ENCODE measurements at places on chromosomes 4 and X. TPM values are rescaled to one million over a fixed set of nuclear protein-coding genes. Genes with fewer than 3 reads are reported as not detected.

DNA sequence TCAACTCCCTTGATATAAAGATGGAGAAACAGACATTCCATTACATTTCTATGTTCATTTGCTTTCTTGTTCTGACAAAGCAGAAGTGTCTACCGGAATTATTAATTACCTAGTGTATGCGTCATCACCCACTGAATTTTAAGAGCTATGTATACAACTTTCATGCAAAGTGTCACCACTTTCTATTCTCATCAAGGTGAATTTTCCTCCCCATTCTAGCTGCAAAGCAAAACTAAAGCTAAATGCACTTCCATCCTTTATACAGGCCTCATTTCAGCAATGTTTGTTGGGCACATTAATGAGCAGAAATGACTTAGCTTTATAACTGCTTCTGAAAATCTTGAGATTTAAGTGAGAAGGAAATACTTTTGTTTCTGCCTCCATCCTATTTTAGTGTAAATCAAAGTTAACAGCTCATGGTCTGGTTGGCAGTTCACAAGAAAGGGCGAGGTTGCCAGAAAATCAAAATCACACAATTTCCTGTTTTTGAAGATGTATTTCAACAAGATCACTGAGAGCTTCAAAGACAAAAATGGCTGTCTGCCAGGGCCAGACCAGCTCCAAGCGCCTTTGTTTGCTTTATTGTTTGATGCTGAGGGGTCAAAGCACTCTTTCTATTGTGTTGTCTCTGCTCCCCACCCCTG, 7.2 kb upstream of the FAM9C start:
- H3K27me3 ChIP-seq = no peaks in the 10 kb centered on the region
- DNase-seq = no peak
- H3K27ac ChIP-seq = no peak overlapping the region
- H3K4me3 ChIP-seq = no peak overlapping the region
- no peaks in the 10 kb centered on the region for H3K4me1 ChIP-seq
- H3K36me3 ChIP-seq = no peaks in the 10 kb centered on the region

GRCh38 chr4:88012647-88013046, 5.2 kb downstream of the PKD2 start:
- H3K4me1 ChIP-seq = no peaks in the 10 kb centered on the region
- no peaks in the 10 kb centered on the region for H3K27me3 ChIP-seq
- H3K27ac ChIP-seq = no peak overlapping the region
- no peak overlapping the region for H3K4me3 ChIP-seq
- no peaks in the 10 kb centered on the region for H3K36me3 ChIP-seq

GRCh38 chr4:120754590-120754989, 167.9 kb downstream of the PRDM5 start:
- DNase-seq = no peak
- H3K36me3 ChIP-seq = no peaks in the 10 kb centered on the region
- H3K4me1 ChIP-seq = no peaks in the 10 kb centered on the region
- no peaks in the 10 kb centered on the region for H3K27me3 ChIP-seq
- H3K27ac ChIP-seq = no peak overlapping the region

GRCh38 chr4:137454767-137455166, 77.5 kb downstream of the PCDH18 start:
- H3K27me3 ChIP-seq = no peaks in the 10 kb centered on the region
- H3K27ac ChIP-seq = no peak overlapping the region
- no peaks in the 10 kb centered on the region for H3K4me1 ChIP-seq
- no peak overlapping the region for H3K4me3 ChIP-seq
- no peak for DNase-seq
- no peaks in the 10 kb centered on the region for H3K36me3 ChIP-seq

The BEX5 gene
- total RNA-seq = 2.4 TPM

- H3K4me1 ChIP-seq = no peaks in the 10 kb centered on the region
- no peak overlapping the region for H3K27ac ChIP-seq
- no peaks in the 10 kb centered on the region for H3K36me3 ChIP-seq
- DNase-seq = no peak
Measured at GRCh38 chr4:122479935-122480416, 23.5 kb upstream of the IL2 start.

- no peak overlapping the region for H3K4me3 ChIP-seq
- no peaks in the 10 kb centered on the region for H3K4me1 ChIP-seq
Measured at GRCh38 chrX:154791939-154792338, 13.3 kb downstream of the MPP1 start.

DNA sequence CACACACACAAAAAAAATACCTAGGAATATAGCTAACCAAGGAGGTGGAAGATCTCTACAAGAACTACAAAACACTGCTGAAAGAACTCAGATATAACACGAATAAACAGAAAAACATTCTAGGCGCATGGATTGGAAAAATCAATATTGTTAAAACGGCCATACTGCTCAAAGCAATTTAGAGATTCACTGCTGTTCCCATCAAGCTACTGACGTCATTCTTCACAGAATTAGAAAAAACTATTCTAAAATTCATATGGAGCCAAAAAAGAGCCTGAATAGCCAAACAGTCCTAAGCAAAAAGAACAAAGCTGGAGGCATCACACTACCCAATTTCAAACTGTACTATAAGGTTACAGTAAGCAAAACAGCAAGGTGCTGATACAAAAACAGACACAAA, 390.2 kb downstream of the IDS start:
- no peaks in the 10 kb centered on the region for H3K27me3 ChIP-seq
- no peak for DNase-seq
- H3K4me1 ChIP-seq = no peaks in the 10 kb centered on the region
- H3K4me3 ChIP-seq = no peak overlapping the region

GRCh38 chr4:185122681-185123345, 20.3 kb upstream of the SLC25A4 start:
- H3K4me1 ChIP-seq = peaks cover 3% of the 10 kb centered on the region
- DNase-seq = no peak
- H3K27me3 ChIP-seq = peaks cover 6% of the 10 kb centered on the region
- no peak overlapping the region for H3K27ac ChIP-seq
- no peak overlapping the region for H3K4me3 ChIP-seq
- H3K36me3 ChIP-seq = no peaks in the 10 kb centered on the region

All from colonic mucosa (tissue), 4 donors.